ENCODE measurements at places on chromosomes 3 and 15.

DNA sequence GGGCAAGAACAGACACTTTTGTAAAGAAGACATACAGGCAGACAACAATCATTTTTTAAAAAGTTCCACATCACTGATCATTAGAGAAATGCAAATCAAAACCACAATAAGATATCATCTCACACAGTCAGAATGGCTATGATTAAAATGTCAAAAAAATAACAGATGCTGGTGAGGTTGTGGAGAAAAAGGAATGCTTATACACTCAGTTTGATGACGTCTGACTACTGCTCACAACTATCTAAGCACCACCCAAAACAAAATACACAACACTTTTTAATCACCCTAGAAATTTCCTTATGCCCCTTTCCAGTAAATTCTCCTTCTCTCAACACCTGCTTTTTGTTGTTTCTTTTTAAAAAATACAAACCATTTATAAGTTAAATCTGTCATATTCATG lies 228.8 kb downstream of the ISL2 start:
- DNase-seq: no peak

DNA sequence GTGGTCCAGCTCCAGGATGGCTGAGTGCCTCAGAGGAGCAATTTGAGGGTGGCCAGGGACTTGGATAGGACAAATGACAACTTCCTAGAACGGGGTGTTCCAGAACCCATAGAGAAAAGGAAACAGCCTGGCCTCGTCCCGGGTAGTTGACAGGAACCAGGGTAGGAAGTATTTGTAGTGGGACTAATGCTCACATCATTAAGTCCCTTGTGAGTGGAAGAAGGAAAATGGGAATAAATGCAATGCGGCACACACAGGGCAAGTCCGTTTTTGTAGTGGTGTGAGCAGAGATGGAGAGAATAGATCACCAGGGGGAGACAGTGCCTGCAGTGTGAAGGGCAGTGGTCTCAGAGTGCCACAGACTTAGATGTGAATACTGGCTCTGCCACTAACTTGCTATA lies 19.6 kb downstream of the TIMP4 start:
- no peak for DNase-seq

- DNase-seq: no peak
These were observed 24.5 kb downstream of the QTRT2 start for GRCh38 chr3:114081037-114081436.

DNA sequence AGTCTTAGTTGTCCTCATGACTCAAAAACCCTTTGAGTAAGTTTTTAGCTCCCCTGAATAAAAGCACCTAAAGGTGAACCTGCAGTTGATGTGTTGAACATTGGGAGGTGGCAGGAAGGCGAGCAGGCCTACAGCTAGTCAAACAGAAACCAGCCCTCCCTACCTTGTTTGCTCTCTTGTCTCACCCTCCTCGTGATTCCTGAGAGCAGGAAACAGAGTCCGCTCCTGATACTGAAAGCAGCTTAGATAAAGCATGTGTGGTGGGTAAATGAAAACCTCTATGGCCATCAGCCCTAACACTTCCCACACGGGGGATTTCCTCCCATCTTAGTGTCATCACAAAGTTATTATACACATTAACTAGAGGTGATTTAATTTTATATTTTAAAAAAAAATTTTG lies 21.8 kb upstream of the CLDN18 start:
- no peak for DNase-seq

DNA sequence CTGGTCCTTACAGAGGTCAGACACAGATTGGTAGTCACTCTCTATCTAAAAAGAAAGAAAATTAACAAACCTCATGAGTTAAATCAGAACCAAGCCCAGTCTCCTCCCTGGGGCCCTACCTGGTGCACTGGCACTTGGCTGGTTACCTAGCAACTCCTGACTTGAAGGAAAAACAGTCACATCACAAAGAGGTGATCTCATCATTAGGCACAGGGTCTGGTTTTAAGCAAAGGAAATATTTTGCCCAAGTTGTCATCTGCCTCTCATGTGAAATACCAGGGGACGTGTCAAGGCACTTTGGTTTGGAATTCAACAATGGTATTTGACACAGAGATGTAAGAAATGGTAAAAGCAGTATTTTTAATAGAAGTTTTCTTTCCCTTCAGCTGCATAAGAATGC lies 47.7 kb upstream of the FMN1 start:
- DNase-seq: no peak

GRCh38 chr15:78915341-78916087 lies 29.3 kb downstream of the CTSH start:
- no peak for DNase-seq

DNA sequence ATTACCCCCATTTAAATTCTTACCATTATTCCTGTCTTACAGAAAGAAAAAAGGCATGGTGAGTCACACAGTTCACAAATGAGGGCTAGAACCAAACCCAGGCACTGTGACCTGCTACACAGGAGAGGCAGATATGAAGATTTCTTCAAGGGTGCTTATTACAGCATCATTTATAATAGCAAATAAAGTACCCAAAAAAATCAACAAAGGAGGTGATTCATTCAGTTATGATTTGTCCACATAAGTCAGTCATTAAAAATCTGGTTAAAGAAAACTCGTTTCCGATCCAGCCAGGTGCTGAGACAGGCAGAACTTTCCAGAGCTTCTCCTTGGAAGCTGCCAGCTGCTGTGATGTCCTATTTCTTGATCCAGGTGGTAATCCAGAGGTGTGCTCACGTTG lies 7.5 kb upstream of the LOXL1 start:
- DNase-seq: no peak

DNA sequence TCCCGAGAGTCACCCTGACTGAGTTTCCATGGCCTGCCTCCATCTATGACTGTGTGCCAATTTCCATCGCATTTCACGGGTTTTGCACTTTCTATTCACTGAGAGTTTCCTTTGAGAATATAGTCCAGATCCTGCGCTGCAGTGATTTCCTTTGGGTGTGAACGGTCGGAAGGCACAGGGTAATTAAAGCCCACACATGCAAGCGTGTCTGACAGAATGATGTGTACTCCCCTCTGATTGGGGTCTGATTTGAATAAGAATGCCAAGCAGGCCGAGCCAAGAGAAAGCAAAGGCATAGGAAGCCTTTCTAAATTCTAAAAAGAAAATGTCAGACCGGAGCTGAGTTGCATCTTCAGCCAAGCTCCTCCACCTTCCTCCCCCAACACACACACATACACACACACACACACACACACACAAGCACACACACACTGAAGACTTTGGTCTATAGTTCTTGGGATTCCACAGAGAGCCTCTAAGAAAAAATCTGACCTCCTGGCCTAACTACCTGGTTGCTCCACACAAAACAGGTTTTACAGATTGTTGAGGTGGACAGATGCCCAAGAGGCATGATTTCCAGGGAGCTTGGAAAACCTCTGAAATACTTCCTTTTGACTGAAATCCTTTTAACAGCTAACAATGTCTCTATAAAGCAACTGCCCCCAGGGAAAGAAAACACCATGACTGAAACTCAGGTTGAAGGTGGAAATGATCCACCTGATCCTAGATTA lies 59.7 kb upstream of the LRRN1 start:
- no peak for DNase-seq

- DNase-seq: no peak
These were observed 33.1 kb downstream of the USF3 start for GRCh38 chr3:113663324-113663750.

GRCh38 chr15:56989411-56989924 lies 71.0 kb downstream of the TCF12 start:
- no peak for DNase-seq

DNA sequence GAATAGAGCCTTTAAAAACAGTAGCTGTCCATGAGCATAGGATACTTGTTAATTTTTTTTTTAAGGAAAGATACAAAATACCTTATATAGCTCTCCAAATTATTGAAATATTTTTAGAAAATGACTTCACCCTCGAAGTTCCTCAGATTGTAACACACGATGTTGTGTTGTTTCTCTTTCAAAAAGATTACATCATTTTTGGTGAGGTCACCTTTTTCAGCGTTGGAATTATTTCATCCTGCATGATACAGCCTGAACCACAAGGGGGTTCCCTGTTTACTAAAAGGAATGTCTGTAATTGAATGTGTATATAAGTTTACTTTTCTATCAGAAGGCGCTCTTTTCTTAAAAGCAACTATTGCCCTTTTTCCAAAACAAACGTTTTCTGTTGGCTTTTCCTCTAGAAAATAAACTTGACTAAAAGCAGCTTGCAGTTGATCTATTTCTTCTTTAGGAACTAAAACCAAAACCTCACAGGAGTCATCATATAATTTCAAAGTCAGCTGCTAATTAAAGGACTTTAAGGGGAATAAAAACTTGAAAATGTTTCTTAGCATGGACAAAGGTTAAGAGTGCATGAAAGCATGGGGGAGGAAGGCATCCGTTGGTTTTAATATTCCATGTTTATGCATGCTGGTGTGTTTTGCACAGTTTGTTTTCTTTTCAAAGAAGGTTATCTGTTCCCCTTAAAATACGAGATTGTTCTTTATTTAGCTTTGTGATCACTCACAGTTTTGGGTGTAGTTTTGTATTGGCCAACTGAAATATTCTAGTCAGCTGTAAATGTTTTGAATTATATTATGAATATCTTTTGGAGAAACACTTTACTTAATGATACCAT lies 29.4 kb downstream of the LYSMD4 start:
- no peak for DNase-seq

- DNase-seq: no peak
These were observed 39.8 kb upstream of the DUSP7 start for GRCh38 chr3:52095990-52096775.

DNA sequence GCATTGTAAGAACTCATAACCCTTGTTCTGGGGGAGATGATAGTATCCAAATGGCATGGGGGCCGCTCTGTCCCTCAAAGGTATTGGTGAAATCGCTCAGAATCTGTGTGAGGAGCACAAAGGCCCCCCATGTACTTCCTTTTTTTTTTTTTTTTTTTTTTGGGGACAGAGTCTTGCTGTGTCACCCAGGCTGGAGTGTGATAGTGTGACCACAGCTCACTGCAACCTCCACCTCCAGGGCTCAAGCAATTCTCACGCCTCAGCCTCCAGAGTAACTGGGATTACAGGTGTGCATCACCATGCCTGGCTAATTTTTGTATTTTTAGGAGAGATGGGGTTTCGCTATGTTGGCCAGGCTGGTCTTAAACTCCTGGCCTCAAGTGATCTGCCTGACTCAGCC lies 37.0 kb downstream of the CMTM8 start:
- no peak for DNase-seq

- DNase-seq: no peak
These were observed 5.7 kb upstream of the APEH start for GRCh38 chr3:49668414-49668797.

GRCh38 chr3:8649757-8650156 lies 5.2 kb upstream of the SSUH2 start:
- DNase-seq: no peak

- no peak for DNase-seq
These were observed 62.5 kb upstream of the TAMM41 start for GRCh38 chr3:11908981-11909698.

- no peak for DNase-seq
These were observed 20.2 kb upstream of the SLC2A2 start for GRCh38 chr3:171046760-171047159.

DNA sequence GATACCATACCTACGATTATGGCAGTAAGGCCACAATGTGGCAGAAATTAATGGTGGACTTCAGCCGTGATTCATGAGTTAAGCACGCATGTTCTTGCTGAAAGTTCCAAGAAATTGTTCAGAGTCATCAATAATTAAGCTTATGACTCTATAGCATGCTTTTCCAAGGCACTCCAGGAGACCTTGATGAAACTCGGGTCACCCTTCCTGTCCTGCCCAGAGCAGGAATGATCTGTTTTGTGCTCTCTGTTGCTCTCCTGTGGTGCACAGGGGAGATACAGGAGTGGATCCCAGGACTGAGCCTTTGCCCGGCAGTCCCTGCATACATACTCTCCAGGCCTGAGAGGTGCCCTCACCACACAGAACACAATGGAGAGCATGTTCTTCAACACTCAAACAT lies 141.6 kb upstream of the SLC2A2 start:
- no peak for DNase-seq

GRCh38 chr15:43370310-43370974 lies 401 bp downstream of the ZSCAN29 start:
- peak; percentile 1 for DNase-seq

DNA sequence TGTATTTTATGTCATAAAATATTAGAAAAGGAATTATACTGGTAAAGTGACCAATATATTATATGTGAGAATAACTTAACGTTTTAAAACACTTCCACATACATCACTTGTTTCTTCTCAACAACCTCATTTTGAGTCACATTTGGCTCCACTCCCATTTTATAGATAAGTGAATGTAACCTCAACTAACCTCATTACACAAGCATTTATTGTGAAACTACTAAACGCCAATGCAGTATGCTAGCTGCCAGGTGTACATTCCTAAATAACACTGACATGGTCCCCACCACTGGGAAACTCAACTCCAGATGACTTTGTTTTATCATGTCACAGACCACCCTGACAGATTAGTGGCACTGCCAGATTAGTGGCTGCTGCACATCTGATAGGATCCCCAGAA lies 249.7 kb upstream of the CNTN4 start:
- DNase-seq: no peak

- DNase-seq: no peak
These were observed 22.0 kb upstream of the CHCHD6 start for GRCh38 chr3:126682009-126682408.

DNA sequence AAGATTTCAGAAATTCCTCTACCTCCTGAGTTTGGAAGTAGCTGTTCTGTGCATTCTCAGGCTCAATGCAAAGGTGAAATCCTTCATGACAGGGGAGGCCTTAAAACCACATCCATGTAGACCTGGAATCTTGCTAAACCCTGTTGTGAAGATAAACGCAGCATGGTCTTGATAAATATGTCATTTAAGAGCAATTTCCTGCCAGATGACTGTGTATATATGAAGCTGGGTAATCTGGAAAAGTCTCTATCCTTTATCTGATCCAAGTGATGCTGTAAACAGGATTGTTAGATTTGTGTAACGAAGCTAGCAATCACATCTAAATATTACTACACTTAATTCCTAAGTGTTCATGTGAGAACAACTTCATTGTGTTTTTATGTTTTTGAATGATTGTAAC lies 9.1 kb downstream of the MCTP2 start:
- no peak for DNase-seq

DNA sequence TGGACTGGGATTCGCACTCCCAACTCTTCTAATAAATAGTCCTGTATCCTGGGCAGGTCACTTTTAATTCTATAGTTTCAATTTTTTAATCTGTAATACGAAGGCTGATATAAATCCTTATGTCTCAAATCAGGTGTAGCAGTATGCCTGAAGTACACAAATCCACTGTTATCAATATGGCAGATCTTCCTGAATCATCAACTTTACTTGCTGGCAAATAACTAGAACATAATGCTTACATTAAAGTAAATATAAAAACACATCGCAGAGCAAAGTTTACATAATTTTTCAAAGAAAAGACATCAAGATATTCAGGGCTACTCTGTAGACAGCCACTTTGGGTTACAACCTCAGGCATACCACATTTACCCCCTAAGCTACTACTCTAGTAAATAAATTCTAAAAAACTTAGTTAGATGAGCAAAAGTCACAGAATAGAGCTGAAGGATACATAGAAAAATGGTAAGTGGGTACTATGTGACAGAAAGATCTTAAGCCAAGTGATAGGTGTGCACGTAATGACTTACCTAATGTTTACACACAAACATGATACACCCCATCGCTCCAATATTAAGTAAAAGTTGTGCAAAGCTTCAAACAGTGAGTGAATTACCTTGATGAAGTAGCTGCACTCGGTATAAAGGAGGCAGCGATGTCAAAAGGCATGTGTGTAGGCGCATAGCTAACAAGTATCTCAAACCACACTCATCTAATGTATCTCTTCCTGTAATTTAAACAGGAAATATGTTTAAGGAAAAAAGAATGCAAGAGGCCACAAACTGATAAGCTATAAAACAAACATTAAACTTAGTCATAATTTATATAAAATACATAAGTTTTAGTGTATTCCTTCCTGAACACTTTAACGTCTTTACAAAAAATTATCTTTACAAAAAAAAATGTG lies 127.9 kb downstream of the DMXL2 start:
- DNase-seq: no peak
